ENCODE measurements at places on chromosomes 12 and 14.

- DNase-seq: no peak
These were observed 457.7 kb upstream of the TMEM132C start for GRCh38 chr12:127809275-127809674.

DNA sequence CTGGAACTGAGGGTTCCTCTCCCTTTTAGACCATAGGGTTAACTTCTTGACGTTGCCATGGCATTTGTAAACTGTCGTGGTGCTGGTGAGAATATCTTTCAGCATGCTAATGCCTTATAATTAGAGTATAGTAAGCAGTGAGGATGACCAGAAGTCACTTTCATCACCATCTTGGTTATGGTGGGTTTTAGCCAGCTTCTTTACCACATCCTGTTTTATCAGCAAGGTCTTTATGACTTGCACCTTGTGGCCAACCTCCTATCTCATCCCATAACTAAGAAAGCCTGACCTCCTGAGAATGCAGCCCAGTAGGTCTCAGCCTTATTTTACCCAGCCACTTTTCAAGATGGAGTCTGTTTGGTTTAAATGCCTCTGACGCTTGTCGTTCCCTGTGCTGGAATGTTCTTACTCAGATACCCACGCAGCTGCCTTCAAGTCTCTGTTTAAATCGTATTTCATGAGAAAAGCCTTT is 44.2 kb downstream of the BBS10 start:
- DNase-seq: no peak

- no peak for DNase-seq
These were observed 68.1 kb downstream of the ETNK1 start for GRCh38 chr12:22692964-22693555.

DNA sequence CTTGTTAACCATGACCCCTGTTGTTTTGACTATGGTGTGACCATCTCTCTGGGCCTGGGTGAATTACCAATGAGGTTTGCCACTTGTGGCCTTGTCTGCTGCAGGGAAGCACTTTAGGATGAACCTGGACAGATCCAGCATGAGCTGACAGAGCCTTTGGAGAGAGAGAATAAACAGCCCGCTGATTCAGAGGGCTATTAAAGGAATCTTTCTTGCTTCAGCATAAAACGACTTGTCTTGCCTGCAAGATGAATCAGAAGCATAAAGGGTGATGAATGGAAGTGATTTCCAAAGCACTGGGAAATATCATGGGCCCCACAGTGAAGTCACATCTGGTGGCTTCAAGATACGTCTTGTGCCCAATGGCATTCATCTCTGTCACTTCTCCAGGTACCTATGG is 69.0 kb upstream of the WSCD2 start:
- DNase-seq: no peak

DNA sequence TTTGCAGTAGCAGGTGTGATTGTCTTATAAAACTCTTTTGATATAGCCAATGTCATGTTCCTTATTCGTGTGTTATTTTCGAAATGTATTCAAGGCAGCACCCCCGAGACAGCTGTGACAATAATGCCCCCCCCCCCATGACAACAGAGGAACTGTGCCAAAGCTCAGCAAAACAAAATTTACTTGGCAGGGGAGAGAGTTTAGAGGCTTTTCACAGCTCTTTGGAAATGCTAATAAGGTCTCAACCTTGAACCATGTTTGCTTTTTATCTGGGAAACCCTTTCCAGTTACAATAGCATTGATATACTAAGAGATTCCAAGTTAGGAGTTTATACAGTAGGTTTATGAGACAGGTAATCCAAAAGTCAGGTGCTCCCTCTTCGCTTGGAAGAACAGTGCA is 56.4 kb upstream of the USP44 start:
- no peak for DNase-seq

GRCh38 chr12:13339538-13339937 is 143.0 kb downstream of the EMP1 start:
- DNase-seq: no peak

GRCh38 chr12:16245209-16245608 is 32.3 kb downstream of the SLC15A5 start:
- no peak for DNase-seq

GRCh38 chr12:84599539-84599938 is 313.1 kb downstream of the SLC6A15 start:
- DNase-seq: no peak

GRCh38 chr12:131432532-131433260 is 278.2 kb upstream of the SFSWAP start:
- no peak for DNase-seq

- no peak for DNase-seq
These were observed 8.5 kb downstream of the C1S start for GRCh38 chr12:7068994-7069346.

- no peak for DNase-seq
These were observed at the start of gene DCAF5 for GRCh38 chr14:69152902-69153151. DCAF5 (minus strand) TSS chr14:69153119; CDS start chr14:69152978, 141 bp downstream.

GRCh38 chr12:46549527-46550265 is 177.1 kb upstream of the SLC38A2 start:
- no peak for DNase-seq

DNA sequence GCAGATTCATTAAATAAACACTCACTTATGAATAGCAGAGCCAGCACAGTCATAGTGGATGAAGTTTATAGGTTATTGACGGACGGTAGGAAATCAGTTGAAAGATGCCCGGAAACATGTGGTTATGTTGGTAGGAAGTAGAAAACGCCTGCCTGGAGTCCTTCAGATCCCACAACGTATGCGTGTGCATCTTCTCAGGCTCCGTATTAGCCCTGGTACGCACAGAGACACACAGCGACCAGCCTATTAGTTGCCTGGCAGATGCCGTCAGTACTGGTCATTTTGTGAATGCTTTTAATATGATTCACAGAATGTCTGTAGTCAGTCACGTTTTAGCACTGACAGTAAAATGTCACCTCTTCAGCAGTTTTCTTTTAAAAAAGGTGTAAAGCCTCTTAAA is 196.4 kb downstream of the RGS6 start:
- no peak for DNase-seq

- DNase-seq: peak; percentile 58
These were observed 48.9 kb downstream of the TRAF3 start for GRCh38 chr14:102826161-102826560.

- DNase-seq: no peak
These were observed 20.3 kb upstream of the TMTC1 start for GRCh38 chr12:29804019-29804418.

DNA sequence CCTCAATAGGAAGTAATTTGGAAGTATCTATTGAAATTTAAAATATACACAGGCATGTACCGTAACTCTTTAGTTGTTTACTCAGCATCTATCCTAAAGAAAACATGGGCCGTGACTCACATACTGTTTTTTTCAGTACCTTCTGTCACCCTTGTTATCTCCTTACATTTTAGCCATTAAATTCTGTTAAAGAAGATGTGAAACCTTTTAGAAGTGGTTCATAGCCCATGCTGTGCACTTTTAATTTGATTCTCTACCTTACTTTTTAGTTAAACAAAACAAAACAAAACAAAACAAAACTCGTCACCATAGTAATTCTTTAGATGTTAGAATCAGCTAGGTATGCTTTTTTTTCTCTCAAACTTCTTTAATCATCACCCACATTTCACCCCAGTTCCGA is 494.4 kb upstream of the RGS6 start:
- DNase-seq: no peak

DNA sequence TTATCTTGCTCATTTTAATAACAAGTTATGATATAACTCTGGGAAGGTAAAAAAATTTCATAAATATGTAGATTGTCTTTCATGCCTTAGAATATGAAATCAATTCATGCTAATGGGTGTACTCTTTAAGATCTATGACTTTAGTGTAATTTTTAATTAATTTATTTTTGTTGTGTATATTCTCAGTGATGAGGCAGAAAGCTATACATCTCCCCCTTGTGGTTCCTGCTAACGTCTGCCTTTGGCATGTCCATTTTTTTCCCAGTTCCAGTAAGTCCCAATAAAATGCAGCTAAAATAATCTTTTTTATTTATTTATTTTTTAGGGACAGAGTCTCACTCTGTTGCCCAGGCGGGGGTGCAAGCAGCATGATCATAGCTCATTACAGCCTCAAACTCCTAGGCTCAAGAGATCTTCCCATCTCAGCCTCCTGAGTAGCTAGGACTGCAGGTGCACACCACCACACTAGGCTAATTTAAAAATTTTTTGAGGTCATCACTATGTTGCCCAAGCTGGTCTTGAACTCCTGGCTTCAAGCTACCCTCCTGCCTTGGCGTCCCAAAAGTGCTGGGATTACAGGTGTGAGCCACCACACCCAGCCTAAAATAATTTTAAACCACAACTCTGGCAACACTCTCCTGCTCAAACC is 3.3 kb upstream of the CHURC1 start:
- DNase-seq: no peak

DNA sequence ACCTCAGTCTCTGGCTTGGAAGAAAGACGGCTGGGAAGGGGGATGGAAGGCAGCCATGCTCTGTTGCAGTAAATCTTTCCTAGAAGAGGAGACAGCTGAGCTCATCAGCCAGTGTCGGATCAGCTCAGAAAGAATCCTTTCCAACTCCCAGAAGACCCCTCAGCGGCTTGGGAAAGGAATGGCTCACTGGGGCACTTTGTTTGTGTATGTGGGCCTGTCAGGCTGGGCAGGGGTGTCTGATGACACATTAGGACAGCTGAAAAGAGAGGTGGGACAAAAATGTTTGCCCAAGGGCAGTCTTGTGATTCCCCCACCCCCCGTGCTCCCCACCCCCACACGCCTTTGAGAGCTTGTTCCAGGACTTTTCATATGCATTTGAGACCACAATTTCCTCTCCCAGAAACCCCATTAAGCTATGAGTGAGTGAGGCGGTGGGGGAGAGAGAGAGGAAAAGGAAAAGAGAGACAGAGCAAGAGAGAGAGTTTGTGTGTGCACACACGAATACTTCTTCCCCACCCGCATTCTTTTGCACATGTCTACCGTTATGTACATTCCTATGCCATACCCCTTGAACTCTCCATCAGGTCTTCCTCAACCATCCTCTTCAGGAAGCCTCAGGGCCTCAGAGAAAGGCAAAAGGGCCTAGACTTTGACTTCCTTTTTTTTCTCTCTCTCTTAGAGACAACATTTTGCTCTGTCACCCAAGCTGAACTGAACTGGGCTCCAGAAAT is 198.9 kb downstream of the ZFP36L1 start:
- peak; percentile 10 for DNase-seq

DNA sequence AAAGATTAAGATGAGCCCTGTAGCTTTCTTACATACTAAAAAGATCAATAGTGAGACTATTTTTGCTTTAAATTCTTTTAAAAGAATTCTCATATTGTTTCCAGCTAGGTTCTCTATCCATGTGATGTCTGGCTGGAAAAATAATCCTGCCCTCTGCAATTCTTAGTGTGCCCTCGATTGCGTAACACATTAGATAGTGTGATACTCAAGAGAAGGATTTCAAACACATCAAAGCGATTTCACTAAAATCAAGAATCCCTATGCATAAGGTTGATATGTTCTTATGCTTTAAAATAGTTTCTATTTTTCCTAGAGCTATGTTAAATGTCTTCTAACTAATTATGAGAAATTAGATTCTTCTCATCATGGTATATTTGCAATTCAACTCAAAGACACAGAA is 127.3 kb upstream of the PLEKHA5 start:
- no peak for DNase-seq

DNA sequence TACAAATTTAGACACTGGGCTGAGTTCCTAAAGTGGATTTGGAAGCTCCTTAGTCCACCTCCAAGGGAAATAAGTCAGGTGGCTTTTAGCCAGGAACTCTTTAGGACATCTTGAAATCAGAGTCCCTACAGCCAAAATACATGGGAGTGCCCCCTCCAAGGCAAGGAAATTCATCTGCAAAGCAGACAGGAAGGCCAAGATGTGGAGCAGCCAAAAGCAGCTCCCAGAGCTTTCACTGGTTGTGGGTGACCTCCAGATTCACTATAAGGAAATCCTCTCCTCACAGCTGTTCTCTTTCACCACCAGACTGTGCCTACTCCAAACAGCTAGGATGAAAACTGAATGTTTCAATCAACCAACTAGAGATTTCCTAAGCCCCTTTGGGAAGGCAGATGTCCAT is 6.6 kb downstream of the TTC9 start:
- DNase-seq: no peak

DNA sequence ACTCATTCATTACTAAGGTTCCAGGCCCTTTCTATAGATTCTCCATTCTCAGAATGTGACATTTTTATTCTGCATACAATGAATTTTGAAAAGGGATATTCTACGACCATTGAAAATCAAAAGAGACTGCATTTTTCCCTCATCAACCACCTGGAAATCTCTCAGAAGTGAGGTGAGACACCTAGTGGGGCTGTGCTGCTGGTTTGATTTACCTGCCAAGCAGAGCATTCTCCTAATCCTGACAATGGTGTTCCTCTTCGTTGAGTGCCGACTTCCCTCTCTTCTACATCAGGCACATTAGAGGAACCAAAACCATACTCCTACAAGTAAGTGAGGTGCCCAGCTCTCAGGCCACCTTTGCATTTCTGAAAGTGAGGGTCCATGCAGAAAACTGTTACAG is 14.9 kb downstream of the CKB start:
- DNase-seq: no peak

- peak; percentile 28 for DNase-seq
These were observed 43.1 kb upstream of the MMP17 start for GRCh38 chr12:131784909-131785762.

GRCh38 chr14:90519262-90519920 is 122.6 kb downstream of the CALM1 start:
- DNase-seq: no peak

- DNase-seq: no peak
These were observed 13.9 kb upstream of the LGR5 start for GRCh38 chr12:71425568-71426299.
